ENCODE measurements at places on chromosomes 6 and 20.

DNA sequence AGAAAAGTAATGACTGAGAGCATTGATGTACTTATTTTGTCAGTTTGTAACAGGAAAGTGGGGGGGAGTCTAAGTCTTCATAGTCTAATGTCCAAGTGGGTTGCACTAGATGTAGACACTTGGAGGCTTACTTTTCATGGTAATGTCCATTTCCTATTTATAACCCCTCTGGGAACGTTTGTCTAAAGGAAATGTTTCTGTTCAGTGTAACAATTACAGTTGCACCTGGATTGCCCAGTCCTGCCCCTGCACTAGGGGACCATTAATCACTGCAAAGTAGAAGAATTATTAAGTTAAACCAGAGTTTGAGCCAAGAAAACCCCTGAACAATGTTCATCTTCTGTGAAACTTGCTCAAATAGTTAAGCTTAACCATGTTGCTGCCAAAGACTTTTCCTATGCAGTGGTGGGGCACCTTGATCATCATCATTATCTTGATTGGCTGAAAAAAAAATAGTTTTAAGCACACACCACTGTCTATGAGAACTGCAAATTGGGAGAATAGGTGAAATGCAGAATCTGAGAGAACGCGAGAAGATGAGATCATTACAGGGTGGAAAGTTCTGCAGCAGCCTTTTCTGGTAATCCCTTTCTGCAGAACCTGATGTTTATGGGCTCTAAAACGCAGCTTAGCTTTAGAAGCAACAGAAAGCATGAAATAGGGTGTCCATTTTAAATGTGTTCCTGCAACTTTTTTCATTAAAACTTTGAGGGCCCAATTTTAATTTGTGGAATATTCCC is 106.0 kb downstream of the ZNF217 start:
- DNase-seq: no peak

GRCh38 chr20:23541330-23541729 is 27.0 kb downstream of the CST9L start:
- DNase-seq: no peak

DNA sequence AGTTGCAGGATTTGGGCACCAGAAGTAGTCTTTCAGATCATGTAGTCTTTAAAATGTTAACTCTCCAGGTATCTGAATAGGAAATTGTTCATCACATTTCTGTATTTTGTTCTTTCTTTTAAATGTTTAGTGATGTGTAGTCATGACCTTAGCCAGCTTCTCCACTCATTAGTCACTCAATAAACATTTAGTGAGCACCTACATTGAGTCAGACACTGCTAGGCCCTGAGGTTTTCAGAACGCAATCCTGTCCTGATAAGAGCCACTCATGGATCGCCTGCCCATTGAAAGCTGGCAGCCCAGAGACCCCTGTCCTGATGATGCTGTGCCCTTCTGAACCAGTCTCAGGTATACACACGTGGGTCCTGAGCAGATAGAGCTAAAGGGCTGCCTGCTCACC is 163.4 kb upstream of the HEY2 start:
- no peak for DNase-seq

GRCh38 chr20:59149678-59150504 is 13.7 kb upstream of the ZNF831 start:
- DNase-seq: peak; percentile 28

- DNase-seq: no peak
Measured at GRCh38 chr6:159815410-159815809, 15.3 kb downstream of the PNLDC1 start.

- DNase-seq: peak; percentile 48
Measured at GRCh38 chr6:149473080-149474052, 11.4 kb downstream of the ZC3H12D start.

GRCh38 chr6:162409741-162410691 is 317.6 kb downstream of the PRKN start:
- no peak for DNase-seq

- no peak for DNase-seq
Measured at GRCh38 chr6:3740551-3741476, 10.7 kb downstream of the PXDC1 start.

- DNase-seq: no peak
Measured at GRCh38 chr6:92109956-92110355, 1309.4 kb downstream of the EPHA7 start.

GRCh38 chr6:47071681-47072080 is 29.5 kb upstream of the ADGRF1 start:
- no peak for DNase-seq

DNA sequence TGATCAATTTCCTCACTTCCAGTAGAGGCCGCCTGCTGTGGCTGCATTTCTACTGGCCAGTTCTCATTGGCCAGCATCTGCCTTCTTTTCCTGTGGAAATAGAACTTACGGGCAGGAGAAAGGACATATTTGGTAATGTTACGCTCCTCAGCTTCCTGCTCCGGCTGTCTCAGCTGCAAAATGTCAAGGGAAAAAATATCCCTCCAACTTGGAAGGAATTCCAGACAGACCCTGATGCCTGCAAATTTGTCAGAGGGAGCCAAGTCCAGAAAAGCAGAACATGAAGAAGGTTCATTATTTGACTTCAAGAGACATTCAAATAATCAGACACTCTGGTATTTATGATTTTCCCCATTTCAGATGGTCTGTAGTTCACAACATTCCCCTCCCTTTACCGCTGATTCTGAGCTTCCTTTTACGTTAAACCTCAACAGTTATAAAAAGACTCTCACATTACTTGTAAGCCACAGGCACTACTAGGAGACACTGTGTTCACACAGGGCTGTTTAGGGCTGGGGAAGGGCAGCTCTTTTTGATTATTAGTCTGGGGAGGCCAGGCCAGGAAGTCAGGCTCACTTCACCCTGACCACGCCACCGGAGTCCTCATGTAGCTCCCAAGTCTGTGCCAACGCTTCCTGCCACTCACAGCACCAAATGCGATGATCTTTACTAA is 179.6 kb upstream of the CCN2 start:
- peak; percentile 6 for DNase-seq
